ENCODE measurements at places on chromosomes 1 and 21.

DNA sequence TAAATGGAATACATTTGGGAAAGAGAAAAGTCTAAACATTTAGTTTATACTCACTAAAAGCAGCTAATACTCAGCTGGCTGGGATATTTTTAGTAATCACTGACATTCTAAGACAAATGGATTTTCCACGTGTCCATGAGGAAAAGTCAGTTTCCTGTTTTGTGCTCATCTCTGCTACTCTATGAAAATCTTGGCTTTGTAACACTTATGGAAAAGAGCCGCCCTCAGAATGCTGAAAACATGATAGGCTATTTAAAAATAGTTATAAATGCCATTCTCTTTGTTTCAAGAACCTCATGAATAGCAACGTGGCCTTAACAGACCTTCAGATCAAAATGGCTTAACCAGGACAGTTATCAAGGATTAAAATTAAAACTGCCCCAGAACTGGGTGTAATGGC, 29.9 kb downstream of the MRAP start:
- DNase-seq = no peak

- no peak for DNase-seq
Observed at GRCh38 chr1:9373619-9374018, 80.9 kb downstream of the SPSB1 start.

GRCh38 chr1:11321656-11322491, 48.9 kb downstream of the UBIAD1 start:
- no peak for DNase-seq

DNA sequence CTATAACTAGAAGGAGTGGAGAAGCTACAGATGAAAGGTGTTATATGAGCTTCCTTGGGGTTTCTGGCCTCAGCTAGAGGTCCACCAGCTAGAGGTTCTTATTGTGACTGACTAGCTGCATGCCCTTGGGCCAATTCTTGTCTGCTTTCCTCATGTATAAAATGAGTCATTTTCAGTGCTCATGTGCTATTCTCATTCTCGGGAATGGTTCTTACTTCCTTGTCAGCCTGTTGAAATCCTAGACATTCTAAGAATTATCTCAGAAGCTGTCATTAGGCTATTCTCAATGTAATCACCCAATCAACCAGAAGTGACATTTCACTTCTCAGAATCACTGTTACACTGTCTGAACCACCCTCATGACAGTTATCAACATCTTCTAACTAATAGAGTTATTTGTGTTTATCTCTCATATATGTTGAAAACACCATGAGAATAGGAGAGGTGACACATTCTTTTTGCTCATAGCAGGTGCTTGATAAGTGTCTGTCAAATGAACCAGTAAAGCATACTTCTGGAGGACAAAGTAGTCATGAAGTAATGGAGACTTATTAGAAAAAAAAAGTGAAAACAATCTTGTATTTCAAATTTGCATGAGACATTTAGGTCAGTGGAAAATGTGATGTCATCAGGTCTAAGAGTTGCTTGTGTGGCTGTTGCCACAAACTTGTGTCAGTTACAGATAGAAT, 122.8 kb upstream of the IVNS1ABP start:
- DNase-seq = no peak

- DNase-seq = no peak
Observed at GRCh38 chr1:201461645-201462441, 7.1 kb downstream of the PHLDA3 start.

- no peak for DNase-seq
Observed at GRCh38 chr1:201059401-201059800, 35.9 kb upstream of the KIF21B start.

- DNase-seq = no peak
Observed at GRCh38 chr1:211538287-211538686, 40.7 kb downstream of the SLC30A1 start.

DNA sequence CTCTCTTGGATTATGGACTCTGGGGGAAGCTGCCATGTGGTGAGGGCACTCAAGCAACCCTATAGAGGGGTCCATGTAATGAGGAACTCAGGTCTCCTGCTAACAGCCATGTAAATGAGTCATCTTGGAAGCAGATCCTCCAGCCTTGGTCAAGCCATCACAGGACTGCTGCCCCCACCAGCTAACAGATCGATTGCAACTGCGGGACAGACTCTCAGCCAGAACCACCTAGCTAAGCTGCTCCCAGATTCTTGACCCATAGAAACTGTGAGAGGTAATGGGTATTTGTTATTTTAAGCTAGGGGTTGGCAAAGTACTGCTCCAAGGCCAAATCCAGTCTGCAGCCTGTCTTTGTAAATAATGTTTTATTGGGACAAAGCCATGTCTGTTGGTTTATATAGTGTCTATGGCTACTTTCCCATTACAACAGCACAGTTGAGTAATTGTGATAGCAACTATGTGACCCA, 27.6 kb upstream of the MAP3K7CL start:
- no peak for DNase-seq

GRCh38 chr21:43909741-43910400, 44.8 kb downstream of the AGPAT3 start:
- DNase-seq = no peak

- DNase-seq = no peak
Observed at GRCh38 chr1:27416387-27417111, 24.1 kb downstream of the GPR3 start.

DNA sequence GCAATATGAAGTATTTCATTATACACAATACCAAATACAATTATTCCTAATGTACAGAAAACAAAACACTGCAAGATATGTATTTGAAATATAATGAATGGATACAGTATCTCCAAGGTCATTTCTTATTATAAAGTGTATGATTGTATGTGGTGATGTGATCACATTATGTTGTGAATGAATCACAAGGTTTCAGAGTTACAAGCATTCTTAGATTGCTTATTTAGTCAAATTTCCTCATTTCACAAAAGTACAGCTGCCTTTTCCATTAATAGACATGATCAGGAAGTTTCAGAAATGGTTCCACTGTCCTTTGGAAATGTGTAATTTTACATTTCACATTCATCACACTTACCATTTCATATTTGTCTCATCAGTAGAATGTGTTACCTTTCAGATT, 28.3 kb upstream of the NEK7 start:
- DNase-seq = no peak

DNA sequence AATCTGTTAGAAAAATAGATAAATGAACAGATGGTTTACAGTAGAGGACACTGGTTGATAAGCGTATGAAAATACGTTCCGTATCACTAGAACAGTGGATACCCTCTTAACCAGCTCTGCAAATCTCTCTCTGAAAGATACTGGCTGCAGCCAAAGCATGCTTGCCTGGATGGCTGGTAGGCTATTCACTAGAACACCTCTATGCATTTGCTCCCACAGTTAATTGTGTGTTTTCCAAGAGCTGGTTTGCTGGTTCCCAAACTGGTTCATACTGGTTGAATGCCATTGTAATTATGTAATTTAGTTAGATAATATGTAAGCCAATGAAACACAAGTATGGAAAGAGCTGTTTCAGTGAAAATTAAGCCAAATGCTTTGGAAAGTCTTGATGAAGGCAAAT, 126.6 kb downstream of the C1orf21 start:
- DNase-seq = no peak

DNA sequence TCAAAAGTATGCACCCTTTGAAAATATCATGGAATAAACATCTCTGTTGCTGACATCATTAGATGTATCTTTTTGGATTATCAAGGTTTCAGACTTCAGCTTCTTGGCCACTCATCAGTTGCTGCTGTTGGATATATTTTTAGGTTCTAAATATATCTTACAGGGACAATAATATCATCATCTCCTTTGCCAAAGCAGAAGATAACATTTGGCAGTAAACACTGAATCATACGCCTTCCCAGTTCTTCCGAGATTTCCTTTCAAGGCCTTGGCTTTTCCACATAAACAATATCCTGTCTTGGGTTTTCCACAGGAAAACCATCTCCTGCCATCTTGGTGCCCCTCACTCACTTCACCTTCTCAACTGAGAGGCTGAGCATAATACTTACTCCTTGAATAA, 39.3 kb downstream of the RGS7 start:
- DNase-seq = no peak

GRCh38 chr1:85438353-85438752, 26.6 kb downstream of the DDAH1 start:
- DNase-seq = no peak

GRCh38 chr1:2561446-2561845, 5.3 kb downstream of the TNFRSF14 start:
- no peak for DNase-seq

GRCh38 chr1:38817267-38818174, 42.1 kb downstream of the RRAGC start:
- no peak for DNase-seq

GRCh38 chr1:178938959-178939317, 68.1 kb upstream of the ANGPTL1 start:
- DNase-seq = no peak

GRCh38 chr1:81841795-81842194, 41.1 kb downstream of the ADGRL2 start:
- DNase-seq = no peak

GRCh38 chr1:110214454-110215404, 4.6 kb downstream of the KCNC4 start:
- DNase-seq = no peak

- DNase-seq = no peak
Observed at GRCh38 chr1:107702946-107703571, 261.9 kb downstream of the VAV3 start.

GRCh38 chr1:164648636-164649035, 89.7 kb downstream of the PBX1 start:
- no peak for DNase-seq

GRCh38 chr1:90707363-90707710, 9.8 kb downstream of the BARHL2 start:
- DNase-seq = no peak

GRCh38 chr1:204307334-204307883, 52.3 kb downstream of the PLEKHA6 start:
- no peak for DNase-seq

GRCh38 chr21:38888991-38889561, 83.3 kb downstream of the ETS2 start:
- DNase-seq = no peak

- DNase-seq = no peak
Observed at GRCh38 chr1:214566158-214567104, 15.0 kb upstream of the PTPN14 start.

DNA sequence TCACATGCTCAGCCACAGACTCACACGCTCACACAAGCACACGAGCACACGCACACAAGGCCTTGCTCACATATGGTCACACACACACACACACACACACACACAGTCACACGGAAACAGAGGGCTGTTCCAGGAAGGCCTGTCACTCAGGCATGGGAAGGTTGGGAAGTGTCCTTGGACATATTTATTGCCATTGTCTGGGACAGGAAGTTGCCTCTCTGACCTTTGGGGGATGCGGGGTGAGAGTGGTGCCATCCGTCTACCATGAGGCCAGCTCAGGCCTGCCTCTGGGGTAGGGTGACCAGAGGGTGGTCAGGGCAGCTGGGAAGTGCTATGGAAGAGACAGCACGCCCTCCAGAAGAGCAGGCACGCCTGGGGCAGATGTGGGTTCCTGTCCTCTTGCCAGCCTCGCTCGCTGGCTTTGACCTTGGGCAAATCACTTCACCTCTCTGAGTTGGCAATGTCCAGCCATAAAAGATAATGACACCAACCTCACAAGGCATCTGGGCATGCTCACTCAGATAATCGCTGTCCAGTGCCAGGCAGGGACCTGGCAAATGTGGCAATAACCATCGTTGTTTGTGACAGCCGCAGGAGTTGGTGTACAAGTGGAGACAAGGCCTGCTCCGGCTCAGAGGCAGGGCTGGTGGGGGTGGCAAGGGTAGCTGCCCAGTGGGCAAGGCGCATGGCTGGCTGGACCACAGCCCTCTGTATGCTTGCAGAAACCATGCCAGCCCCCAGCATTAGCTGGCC, 8.0 kb upstream of the GUCA2A start:
- DNase-seq = no peak

GRCh38 chr21:39763272-39763970, 18.4 kb downstream of the IGSF5 start:
- DNase-seq = no peak

GRCh38 chr1:114152089-114152507, 1.6 kb downstream of the SYT6 start:
- no peak for DNase-seq

DNA sequence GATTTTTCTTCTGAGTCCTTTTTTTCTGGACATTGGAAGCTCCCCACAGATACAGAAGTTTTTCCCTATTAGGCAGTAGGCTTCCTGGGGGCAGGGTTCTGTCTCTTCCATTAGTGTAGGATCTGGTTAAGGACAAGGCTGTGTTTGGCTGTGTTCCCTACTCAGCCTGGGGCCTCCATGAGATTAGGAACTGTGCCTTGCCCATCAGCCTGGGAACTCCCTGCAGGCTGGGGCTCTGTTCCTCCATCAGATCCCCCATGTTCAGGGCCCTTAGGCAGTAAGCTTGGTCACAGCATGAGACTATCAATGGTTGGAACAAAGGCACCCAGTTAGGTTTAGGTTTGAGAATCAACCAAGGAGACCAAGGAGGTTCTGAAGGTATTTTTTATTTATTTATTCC, 22.7 kb downstream of the NAV1 start:
- DNase-seq = no peak

DNA sequence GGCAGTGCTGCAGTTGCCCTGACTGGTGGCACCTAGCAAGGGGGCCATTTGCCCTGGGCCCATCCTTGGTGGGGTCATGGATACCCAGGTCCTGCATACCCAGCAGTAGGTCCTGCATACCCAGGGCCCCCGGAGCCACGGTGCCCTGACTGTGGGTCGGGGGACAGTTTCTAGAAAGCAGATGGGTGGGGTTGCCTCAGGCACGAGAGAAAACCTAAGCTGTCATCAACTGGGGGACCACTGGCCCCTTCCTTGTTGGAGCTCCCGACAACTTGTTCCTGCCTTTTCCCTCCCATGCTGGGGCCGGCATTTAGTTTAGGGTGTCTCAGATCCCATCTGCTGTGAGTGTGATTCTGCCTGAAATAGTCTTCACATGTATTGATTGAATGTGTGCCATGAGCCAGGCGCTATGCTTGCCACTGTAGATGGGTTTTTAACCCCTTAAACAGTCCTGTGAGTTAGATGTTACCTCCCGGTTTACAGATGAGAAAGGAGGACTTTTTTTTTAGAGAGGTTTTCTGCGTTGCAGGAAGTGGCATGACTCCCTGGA, 15.6 kb downstream of the SPSB1 start:
- no peak for DNase-seq

DNA sequence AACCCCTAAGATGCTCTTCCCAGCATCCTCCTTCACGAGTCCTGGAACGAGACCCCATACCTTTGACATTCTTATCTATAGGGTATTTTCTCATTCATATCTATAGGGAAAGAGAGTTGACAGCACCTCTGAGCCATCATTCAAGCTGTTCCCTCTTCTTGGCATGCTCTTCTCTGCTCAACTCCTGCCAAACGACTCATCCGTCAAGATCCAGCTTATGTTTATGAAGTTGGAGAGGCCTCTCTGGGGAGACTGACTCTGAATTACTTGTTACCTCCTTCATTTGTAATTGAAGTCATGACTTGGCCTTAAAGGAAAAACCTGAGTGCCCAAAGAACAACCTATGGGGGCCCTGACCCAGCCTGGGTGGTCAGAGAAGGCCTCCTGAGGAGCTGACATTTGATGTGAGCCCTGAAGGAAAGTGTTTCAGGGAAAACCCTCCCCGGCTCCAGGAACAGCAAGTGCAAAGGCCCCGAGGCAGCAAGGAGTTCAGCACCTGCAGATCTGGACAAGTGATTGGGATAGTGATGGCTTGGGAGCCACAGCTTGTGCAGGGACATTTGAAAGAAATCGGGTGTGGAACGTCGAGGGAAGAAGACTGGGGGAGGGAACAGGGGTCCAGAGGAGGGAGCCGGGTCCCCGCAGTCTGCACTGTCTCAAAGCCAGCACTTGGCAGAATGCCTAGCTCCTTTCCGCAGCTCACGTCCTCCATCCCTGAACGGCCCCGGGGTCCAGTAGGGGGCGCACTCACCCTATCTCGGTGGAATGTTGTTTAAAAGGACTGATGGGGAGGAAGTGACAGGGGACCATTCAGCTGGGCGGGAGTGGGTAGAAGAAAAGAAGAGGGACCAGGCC, 14.0 kb upstream of the CDA start:
- DNase-seq = peak; percentile 40
